ENCODE measurements at places on chromosomes 12 and 14. TPM values are rescaled to one million over a fixed set of nuclear protein-coding genes. Genes with fewer than 3 reads are reported as not detected.

CFAP73 gene
- total RNA-seq: 2.4 TPM

PTPRQ gene
- total RNA-seq: 0.25 TPM

PMCH gene
- total RNA-seq: not detected

VRTN gene
- not detected for total RNA-seq

OR6C74 gene
- total RNA-seq: not detected

BTG1 gene
- total RNA-seq: 173 TPM

CPM gene
- total RNA-seq: 144 TPM

KLRC3 gene
- total RNA-seq: 0.72 TPM

DNA sequence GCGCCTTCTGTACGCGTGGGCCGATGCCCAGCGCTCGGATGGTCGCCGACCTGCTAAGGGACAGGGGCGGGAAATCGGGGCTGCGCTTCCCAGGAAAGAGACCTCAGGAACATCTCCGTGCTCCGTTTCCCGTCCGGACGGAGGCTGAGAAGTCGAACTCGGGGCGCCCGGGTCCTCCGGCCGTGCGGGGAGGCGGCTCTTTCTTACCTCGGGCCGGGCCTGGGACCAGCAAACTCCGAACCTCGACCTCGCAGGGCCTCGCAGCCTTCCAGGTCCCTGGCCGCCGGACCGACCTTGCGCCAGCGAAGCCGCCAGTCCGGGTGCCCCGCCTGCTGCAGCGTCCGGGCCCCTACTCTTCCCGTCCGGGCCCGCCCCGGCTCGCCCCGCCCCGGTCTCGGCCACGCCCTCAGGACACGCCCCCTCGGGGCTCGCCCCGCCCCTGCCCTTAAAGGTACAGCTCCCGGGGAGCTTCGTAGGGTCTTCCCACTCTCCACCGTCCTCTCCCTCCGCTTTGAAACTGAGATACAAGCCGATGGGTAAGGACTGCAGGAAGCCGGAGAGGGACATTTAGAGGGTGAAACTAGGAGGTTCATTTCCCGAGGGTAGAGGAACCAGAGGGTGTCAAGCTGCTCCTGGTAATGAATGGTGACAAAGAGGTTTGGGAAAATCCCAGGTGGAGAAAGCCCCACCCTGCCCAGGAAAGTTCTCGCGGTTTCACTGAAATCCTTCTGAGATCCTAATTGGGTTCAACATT lies at the start of gene SLC8B1:
Gene SLC8B1 (minus strand): TSS at position 324 of the 754 bp plus-strand sequence. CDS start 2,231 bp downstream, outside the sequence.
- H3K27ac ChIP-seq: peak within 1 kb of the TSS; percentile 32
- no peaks in the 10 kb centered on the region for H3K4me1 ChIP-seq
- no peaks in the 10 kb centered on the region for H3K27me3 ChIP-seq

- no peak overlapping the region for H3K4me3 ChIP-seq
- H3K27ac ChIP-seq: no peak overlapping the region
- no peaks in the 10 kb centered on the region for H3K4me1 ChIP-seq
- no peaks in the 10 kb centered on the region for H3K27me3 ChIP-seq
- no peak for DNase-seq
These were observed 15.8 kb upstream of the GCH1 start for GRCh38 chr14:54918427-54918826.

- no peak overlapping the region for H3K27ac ChIP-seq
- DNase-seq: no peak
- H3K4me3 ChIP-seq: no peak overlapping the region
These were observed 7.2 kb upstream of the PLEKHG7 start for GRCh38 chr12:92695577-92695976.

GRCh38 chr14:38310420-38310995 lies 54.6 kb upstream of the CLEC14A start:
- no peaks in the 10 kb centered on the region for H3K4me1 ChIP-seq
- no peaks in the 10 kb centered on the region for H3K27me3 ChIP-seq
- no peak for DNase-seq
- no peak overlapping the region for H3K4me3 ChIP-seq

DNA sequence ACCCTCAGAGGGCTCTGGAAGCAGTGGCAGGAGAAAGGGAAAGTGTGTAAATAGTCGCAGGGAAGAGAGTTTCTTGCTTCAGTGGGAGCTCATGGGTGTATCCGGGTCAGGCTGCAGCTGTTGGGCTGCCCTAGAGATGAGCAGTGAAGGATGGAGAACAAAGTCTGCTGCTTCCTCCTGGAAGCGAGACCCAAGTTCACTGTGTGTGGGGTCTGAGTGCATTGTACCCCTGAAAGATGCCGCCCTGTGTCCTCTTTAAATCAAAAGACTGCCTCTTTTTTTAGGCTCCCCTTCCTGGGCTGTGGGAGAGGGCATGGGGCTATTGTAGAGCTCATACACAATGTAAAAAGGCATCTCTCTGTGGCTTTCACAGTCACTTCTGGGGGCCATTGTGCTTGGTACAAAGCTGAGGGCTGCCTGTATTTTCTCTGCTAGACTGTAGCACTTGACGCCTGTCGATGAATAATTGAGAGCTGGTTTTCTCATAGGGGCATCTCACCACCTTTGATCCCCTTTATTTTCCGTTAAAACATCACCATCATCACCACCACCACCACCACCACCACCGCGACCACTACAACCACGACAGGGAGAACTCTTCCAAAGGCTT lies 16.7 kb downstream of the CHST11 start:
- peak; percentile 49 for DNase-seq
- H3K4me3 ChIP-seq: no peak overlapping the region
- H3K27me3 ChIP-seq: no peaks in the 10 kb centered on the region
- no peaks in the 10 kb centered on the region for H3K36me3 ChIP-seq
- H3K27ac ChIP-seq: no peak overlapping the region

- no peaks in the 10 kb centered on the region for H3K36me3 ChIP-seq
- no peak overlapping the region for H3K27ac ChIP-seq
- no peaks in the 10 kb centered on the region for H3K27me3 ChIP-seq
- no peak overlapping the region for H3K4me3 ChIP-seq
- H3K4me1 ChIP-seq: no peaks in the 10 kb centered on the region
These were observed 349.2 kb upstream of the FBXO33 start for GRCh38 chr14:39781466-39781865.

- H3K27ac ChIP-seq: no peak overlapping the region
- no peaks in the 10 kb centered on the region for H3K36me3 ChIP-seq
- no peaks in the 10 kb centered on the region for H3K4me1 ChIP-seq
- DNase-seq: no peak
- no peaks in the 10 kb centered on the region for H3K27me3 ChIP-seq
- no peak overlapping the region for H3K4me3 ChIP-seq
These were observed 10.3 kb upstream of the SP7 start for GRCh38 chr12:53346491-53346890.

DNA sequence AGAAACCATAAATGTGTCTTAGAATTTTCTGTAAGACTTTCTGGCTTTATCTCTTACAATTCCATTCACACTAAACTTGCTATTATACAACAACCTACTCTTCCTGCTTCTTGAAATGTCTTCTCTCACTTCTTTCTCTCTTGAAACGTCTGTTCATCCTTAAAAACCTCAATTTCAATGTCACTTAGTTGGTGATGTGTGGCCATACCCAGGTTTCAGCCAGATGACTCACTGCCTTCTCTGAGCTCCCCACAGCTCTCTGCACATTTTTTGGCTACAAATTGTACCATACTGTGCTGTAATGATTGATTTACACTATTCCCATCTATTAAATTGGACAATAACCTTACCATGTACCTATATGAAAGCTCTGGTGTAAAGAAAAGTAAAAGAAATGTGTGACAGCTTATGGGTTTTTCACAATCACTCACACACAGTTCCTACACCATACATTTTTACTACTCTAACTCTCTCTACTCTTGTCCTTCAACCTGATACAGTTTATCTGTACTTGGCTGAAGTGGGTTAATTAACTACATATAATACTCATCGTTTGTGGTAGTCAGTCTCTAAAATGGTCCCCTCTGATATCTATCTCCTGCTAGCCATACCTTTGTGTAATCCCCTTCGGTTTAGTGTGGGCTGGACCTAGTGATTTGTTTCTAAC lies 222.1 kb downstream of the NELL2 start:
- H3K36me3 ChIP-seq: no peaks in the 10 kb centered on the region
- no peak overlapping the region for H3K27ac ChIP-seq
- no peaks in the 10 kb centered on the region for H3K27me3 ChIP-seq

DNA sequence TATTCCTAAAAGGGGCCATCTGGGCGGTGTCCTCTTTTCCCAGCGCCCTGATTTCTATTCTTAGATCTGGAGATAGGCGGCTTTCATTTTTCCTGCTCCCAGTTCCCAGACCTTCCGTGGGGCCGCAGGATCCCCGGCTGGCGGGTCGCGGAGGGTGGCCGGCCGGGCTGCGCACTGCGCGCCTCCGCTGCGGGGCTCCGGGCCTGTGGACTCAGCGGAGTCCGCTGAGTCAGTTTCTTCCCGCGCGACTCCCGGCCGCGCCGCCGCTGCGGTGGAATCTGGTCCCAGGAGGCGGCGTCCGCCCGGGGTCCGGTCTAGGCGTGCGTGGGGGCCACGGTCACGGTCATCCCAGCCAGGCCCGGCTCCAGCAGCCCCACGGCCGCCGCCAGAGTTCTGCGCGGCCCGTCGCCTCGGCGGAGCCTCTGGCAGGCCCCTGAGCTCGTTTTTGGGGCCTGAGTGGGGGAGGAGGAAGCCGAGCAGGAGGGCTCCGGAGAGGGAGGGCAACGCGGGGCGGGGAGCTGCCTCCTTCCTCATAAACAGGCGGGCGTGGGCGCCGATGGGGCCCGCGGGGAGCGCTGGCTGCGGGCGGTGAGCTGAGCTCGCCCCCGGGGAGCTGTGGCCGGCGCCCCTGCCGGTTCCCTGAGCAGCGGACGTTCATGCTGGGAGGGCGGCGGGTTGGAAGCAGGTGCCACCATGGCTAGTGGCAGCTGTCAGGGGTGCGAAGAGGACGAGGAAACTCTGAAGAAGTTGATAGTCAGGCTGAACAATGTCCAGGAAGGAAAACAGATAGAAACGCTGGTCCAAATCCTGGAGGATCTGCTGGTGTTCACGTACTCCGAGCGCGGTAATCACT lies at the start of gene LRRK2:
Gene LRRK2 (plus strand): TSS at position 559 of the 853 bp plus-strand sequence. CDS start 135 bp downstream, at position 694.
- peak within 1 kb of the TSS; percentile 94 for H3K27ac ChIP-seq
- H3K36me3 ChIP-seq: no peaks in the 10 kb centered on the region
- DNase-seq: peak; percentile 81
- H3K4me3 ChIP-seq: peak within 1 kb of the TSS; percentile 90
- no peaks in the 10 kb centered on the region for H3K27me3 ChIP-seq
- H3K4me1 ChIP-seq: peaks cover 11% of the 10 kb centered on the region

- no peaks in the 10 kb centered on the region for H3K27me3 ChIP-seq
- H3K4me3 ChIP-seq: peak within 1 kb of the TSS; percentile 97
- H3K4me1 ChIP-seq: peaks cover 37% of the 10 kb centered on the region
- H3K27ac ChIP-seq: peak within 1 kb of the TSS; percentile 90
- DNase-seq: peak; percentile 92
These were observed at the start of gene BAZ2A for GRCh38 chr12:56630180-56630632. BAZ2A (minus strand) TSS chr12:56630326; CDS start chr12:56617530, 12,796 bp downstream.

GRCh38 chr14:94461526-94462218 lies 9.1 kb upstream of the SERPINA11 start:
- DNase-seq: no peak
- H3K4me3 ChIP-seq: no peak overlapping the region
- no peaks in the 10 kb centered on the region for H3K27me3 ChIP-seq
- H3K36me3 ChIP-seq: no peaks in the 10 kb centered on the region
- H3K27ac ChIP-seq: no peak overlapping the region
- H3K4me1 ChIP-seq: no peaks in the 10 kb centered on the region

DNA sequence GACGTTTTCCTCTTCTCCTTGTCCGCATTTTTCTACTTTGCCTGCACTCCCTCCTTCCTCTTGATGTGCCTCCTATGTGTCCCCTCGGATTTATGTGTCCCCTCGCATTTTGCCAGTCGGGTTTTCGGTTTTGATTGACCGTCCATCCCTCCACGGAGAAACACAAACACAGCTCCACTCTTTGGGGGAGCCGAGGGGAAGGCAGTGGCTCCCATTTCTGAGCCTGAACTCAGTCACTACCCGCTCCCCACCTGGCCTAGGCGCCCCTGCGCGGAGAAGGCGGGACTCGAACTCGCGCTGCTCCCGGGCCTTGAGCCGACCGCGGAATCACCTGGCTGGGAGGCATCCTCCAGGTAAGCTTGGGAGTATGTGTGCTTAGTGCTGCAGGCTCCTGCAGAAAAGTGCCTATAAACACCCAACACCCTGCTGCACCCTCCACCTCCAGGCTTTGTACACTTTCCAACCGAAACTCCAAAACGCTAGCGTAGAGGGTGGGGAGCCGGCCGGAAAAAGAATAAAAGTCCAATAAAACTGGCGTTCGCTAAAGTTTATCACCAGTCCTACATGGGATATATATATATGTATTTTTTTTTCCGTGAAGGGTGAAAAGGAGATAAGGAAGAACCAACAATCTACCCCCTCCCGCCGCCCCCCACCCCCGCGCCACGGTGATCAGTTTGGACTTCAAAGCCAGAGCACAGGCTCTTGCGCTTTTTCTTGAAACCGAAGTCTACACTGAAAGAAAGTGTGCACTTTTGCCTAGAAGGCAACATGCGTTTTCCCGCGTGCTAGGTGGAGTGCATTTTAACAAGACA lies 3.3 kb upstream of the CCND2 start:
- H3K27me3 ChIP-seq: peaks cover 17% of the 10 kb centered on the region
- peak; percentile 79 for DNase-seq
- no peaks in the 10 kb centered on the region for H3K4me1 ChIP-seq
- H3K36me3 ChIP-seq: no peaks in the 10 kb centered on the region

DNA sequence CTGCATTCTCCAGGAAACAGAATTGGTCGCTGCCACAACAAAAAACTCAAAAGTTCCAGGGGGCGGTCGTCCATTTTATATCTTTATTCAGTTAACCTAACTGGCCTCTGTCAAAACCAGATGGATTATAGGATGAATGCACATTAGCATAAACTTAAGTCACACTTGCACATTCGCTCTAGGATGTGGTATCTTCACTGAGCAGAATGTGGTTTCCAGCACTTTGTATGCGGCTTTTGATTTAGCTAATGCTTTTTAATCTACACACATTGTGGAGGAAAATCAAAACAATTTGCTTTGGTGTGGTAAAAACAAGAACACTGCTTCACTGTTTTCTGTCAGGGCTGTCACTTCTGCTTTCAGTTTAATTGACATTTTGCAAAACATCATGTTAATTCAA lies 4.5 kb downstream of the TAS2R50 start:
- H3K4me1 ChIP-seq: no peaks in the 10 kb centered on the region
- DNase-seq: no peak
- no peak overlapping the region for H3K27ac ChIP-seq
- no peaks in the 10 kb centered on the region for H3K27me3 ChIP-seq
- H3K36me3 ChIP-seq: no peaks in the 10 kb centered on the region

DNA sequence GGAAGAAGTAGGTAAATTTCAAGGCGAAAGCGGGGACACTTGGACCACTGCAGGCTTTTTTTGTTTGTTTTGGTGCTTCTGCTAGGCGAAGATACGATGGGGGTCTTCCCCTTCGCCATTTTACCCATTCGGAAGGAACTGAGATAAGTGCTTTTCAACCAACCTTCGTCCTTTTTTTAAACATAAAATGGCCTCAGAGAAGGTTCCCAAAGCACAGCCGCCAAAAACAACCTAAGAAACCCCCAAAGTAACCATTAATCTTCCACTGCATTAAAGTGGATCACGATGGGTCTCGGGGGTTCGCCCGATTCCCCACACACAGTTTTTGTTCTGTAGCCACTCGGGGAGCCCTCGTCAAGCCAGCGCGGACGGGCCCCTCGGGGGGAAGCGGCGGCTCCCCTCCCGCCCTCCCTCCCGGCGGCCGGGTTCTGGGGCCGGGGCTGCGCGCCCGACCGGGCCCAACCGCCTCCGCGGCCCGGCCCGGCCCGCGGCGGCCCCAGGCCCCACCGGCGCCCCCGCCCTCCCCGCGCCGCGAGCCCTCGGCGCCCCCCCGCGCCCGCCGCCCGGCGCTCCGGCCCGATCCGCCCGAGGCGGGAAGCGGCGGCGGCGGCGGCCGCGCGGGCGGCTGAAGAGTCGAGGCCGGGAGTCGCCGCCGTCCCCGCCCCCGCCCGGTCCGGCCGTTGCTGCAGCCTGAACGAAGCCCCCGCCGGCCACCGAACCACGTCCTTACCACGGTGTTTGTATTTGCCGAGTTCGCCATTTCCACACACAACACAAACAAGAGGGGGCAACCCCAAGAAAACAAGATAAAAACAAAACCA lies 790 bp downstream of the GTF2A1 start:
- H3K4me3 ChIP-seq: peak overlapping the region; percentile 80
- H3K4me1 ChIP-seq: peaks cover 5% of the 10 kb centered on the region
- H3K36me3 ChIP-seq: peaks cover 12% of the 10 kb centered on the region
- no peaks in the 10 kb centered on the region for H3K27me3 ChIP-seq
- DNase-seq: peak; percentile 76
